Amniotic epithelial cell (primary cell): ENCODE measurements at places on chromosomes 12 and 14.

GRCh38 chr12:21894792-21895595 is 46.2 kb downstream of the ABCC9 start:
- no peak for DNase-seq

- DNase-seq = peak; percentile 20
Measured at GRCh38 chr14:54599966-54600716, 33.2 kb downstream of the SAMD4A start.

DNA sequence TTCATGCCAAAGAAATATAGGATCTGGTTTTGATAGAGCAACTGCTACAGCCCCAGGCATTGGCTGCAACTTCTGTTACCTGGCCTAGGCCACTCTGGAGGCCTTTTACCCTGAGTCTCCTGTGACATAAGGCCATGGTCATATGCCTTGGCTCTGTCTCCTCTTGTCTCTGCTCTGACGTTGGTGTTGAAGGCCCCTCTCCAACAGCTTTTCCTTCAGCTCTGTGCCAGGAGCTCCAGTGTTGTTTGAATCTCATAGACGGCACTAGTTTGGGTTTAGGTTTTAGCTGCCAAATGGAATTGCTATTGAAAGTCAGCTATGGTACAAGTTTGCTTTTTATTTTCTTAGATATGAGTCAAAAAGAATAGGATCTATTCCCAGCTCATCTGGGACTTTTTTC is 41.1 kb downstream of the TTLL5 start:
- no peak for DNase-seq

- no peak for DNase-seq
Measured at GRCh38 chr12:38788106-38788505, 117.3 kb downstream of the CPNE8 start.

DNA sequence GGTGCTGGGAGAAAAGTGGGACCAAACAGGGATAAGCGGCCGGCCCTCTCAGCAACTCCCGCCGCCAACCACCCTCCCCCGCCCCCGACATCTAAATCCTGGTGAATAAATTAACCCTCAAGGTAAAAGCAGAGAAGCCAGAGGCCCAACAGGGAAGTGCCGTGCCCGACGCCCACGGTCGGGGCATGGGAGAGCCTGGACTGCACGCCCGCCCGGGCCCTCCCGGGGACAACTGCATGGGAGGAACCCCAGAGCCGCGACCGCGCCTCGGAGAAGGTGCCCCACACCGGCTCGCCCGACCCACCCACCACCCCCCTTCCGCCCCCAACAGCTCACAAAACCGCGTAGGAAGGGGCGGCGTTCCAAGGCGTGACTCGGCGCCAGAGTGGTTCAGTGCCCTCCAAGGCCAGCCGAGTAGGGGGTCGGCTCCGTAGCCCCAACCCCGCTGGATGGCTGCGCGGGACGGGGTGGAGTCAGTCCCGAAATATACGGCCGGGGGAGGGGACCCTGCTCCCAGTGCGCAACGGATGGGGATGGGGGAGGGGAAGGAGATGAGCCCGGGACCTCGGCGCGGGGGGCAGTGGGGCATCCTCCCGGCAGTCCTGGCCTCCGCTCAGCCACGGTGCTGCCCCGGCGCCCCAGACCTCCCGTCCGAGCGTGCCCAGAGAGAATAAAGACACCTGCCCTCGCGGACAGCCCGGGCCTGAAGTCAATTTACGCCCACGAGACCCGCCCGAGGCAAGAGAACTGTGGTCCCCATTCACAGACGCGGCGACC is 732 bp downstream of the SLC25A29 start:
- no peak for DNase-seq

- DNase-seq = no peak
Measured at GRCh38 chr14:30143627-30144026, 216.0 kb upstream of the PRKD1 start.

DNA sequence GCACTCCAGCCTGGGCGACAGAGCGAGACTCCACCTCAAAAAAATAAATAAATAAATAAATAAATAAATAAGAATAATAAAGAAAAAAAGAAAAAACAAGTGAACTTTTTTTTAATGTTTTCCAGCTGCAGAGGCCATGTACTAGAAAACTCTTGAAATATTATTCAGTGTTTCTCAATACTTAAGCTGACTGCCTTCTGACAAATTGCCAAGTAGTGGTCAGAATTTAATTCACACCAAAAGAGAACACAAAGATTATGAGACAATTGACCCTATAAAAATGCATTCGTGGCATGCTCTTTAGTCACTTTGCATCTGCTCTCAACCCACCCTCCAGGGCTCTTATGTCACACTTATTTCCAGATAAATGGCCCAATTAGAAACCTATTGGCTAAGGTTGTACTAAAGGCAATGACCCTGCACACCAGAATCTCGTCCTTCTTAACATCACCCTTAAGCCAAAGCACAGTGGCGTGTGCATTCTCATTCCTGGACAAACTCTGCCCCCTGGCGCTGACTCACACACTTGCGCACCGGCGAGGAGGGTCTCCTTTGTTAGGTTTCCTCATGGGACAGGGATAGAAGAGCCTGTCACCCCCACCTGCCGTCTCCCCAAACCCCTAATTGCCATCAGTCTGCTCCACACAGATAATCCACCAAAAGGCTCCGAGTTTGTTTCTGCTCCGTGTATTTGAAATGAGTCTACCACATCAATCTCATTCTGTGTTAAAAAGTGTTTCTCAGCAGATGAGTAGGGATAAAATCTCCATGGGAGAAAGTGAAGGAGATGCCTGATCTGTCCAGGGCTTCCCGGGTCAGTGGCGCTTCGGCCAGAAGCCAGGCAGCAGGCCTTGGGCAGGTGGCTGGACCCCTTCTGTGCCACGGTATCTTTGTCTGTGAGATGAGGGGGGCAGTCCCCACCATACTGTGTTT is 73.1 kb upstream of the CEP83 start:
- peak; percentile 69 for DNase-seq

- DNase-seq = no peak
Measured at GRCh38 chr12:126355346-126355745, 1290.1 kb downstream of the AACS start.

DNA sequence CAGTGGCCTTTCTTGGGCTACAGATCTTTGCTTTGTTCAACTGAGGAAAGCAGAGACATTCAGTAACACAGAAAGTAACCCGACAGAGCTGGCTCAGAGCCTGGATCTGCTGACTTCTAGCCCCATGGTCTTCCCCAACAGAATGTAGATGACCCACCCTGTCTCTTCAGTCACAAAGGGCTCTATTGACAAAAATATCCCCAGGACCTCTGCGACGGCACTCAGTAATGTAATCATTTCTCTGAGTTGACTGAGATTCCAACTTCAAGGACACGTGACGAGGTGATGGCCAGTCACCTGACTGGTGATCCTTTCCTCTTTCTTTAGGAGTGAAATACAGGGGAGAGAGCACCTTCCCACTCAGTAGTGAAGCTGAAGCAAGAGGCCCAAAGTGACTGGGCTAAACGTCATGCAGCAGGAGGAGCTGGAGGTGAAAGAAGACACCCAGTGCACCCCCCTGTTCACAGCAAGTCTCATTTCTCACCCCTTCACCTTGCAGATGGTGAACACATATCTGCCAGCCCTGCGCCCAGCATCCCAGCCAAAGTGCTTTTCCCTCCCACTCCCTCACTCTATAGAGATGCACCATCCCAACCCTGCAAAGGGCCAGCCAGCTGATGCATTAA is 179.2 kb upstream of the EGLN3 start:
- DNase-seq = no peak

DNA sequence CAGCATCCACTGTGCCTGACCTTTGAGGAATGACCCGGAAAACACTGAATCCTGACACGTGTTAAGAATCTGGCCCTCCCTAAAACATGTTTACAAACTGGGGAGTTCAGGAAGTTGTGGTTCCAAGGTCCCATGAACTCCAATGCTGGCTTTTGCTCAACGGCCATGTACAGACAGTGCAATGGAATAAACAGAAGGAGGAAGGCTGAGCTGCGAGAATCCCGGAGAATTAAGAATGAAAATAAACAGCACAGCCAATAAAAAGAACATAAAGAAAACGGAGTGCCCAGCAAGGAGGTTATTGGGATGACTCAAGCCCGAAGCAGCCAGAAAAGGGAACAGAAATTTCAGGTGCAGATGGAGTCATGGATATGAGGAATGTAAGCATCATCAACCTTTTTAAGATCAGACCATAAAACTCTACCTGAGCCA is 32.3 kb downstream of the BCL11B start:
- no peak for DNase-seq

DNA sequence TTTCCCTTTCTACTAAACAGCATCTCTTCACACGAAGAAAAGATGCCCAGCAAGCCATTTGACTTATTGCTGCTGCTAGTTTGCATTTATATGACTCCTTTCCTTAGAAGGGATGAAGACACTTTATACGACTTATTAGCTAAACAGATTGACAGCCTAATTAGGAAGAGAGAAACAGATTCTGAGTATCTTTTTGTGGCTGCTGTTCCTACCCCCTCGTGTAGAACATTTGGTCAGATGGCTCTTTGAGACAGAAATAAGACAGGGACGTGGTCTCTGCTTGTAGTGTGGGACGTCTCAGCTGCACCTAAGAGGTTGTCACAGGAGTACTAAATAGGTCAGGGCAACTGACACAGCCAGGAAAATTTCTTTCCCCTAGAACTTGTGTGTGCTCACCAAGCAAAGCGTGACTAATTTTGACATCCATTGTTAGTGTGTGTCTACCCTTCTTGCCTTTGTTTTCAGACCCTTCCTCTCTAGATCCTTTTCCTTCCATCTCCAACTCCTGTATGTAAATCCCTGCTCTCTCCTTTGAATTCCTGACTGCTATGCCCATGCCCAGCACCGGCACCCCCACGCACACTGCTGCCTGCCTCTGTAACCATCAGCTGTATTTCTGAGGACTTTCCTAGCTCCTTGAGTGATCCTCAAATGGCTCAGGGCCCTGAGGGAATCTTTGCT is 83.2 kb downstream of the DAD1 start:
- DNase-seq = no peak

- DNase-seq = no peak
Measured at GRCh38 chr12:122350141-122350848, 72.2 kb downstream of the CLIP1 start.

GRCh38 chr14:95024380-95024779 is 132.9 kb downstream of the DICER1 start:
- no peak for DNase-seq

- peak; percentile 57 for DNase-seq
Measured at GRCh38 chr12:54025499-54026405, 2.5 kb upstream of the HOXC6 start.

- DNase-seq = no peak
Measured at GRCh38 chr12:108772247-108772646, 40.9 kb upstream of the CORO1C start.

- no peak for DNase-seq
Measured at GRCh38 chr12:105401198-105401597, 70.7 kb downstream of the C12orf75 start.

- DNase-seq = no peak
Measured at GRCh38 chr12:49195736-49196135, 6.9 kb upstream of the TUBA1A start.

GRCh38 chr14:68747393-68747792 is 45.5 kb downstream of the ZFP36L1 start:
- DNase-seq = no peak

DNA sequence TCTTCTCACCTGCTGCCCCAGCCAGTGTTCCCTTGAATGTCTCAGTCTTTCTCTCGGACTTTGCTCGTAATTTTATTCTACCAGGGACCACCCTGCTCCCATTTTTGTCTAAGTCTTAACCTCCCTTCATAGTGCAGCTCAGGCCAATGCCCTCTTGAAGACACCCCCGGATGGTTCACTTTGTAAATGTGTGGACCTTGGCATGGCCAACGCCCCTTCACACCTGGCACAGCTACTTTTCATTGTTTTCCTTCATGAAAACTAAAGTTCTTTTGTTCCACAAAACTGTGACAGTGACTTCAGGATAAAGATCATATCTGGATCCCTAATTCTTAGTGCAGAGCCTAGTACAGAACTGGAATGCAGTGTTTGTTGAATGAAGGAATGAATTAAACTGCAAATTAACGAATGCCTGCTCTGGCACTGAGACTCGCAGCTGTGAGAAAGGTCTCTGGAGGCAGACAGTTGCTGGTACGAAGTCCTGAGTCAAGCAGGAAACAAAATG is 3.5 kb upstream of the RNASE4 start:
- no peak for DNase-seq

- peak; percentile 98 for DNase-seq
Measured at GRCh38 chr12:107091989-107092641, 1.2 kb downstream of the CRY1 start.
